ENCODE measurements at places on chromosomes 16 and 17. TPM values are rescaled to one million over a fixed set of nuclear protein-coding genes. Genes with fewer than 3 reads are reported as not detected.

Gene MMP25
- 0.80 TPM for total RNA-seq

Gene SETD6
- total RNA-seq: 8.5 TPM

Gene NTN1
- total RNA-seq: 2.0 TPM

Gene KRTAP17-1
- 0.09 TPM for total RNA-seq

Gene ALKBH5
- 58.3 TPM for total RNA-seq

Gene TAOK1
- total RNA-seq: 19.5 TPM

Gene TSPAN10
- total RNA-seq: 0.47 TPM

Gene KRT23
- 1.5 TPM for total RNA-seq

Gene CHAD
- 0.05 TPM for total RNA-seq

Gene LGALS9
- 45.7 TPM for total RNA-seq
